ENCODE measurements at places on chromosomes 7 and 10.

DNA sequence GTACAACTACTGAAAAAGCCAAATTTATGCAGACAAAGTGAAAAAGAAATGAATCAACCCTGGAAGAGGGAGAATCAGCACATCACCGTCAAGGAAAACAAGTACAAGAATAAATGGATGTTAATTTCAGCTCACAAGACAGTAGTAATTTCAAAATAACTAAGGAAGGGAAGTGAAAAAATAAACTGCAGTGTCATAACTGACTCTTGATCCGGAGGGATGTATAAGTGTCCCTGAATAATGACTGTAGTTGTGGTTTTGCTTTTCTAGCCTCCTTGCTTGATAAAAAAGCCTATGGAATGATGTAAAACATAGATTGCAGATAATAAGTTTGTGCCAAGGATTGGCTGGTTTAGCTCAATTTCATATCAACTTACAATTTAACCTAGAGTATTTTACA, 721.1 kb upstream of the C7orf33 start:
- no peak for DNase-seq

DNA sequence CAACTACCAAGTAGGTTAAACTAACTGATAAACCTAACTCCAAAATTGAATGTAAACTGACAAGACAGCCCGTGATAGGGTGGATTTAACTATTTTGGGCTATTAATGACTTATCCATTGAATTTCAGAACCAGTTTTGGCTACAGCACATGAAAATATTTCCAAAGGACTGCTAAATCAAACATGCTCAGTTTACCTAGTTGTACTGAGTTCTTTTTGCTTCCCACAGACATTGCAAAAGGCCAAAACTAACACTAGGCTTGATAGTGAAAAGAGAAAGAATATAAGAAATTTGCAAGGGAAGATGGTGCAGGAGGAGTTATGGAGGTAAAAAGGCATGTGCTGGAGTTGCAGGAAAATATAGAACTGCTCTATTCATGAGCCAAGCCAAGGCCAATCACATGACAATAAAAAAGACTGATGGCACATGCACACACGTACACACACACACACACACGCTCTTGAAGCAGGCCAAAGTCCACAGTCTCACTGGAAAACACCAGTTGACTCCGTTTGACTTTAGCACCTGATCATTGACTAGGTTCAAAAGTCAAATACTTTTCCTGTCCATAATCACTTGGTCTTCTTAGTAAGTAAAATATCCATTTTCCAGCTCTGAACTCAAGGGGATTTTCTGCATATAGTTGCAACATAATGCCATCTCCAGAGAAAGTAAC, 76.0 kb upstream of the AGBL3 start:
- no peak for DNase-seq

DNA sequence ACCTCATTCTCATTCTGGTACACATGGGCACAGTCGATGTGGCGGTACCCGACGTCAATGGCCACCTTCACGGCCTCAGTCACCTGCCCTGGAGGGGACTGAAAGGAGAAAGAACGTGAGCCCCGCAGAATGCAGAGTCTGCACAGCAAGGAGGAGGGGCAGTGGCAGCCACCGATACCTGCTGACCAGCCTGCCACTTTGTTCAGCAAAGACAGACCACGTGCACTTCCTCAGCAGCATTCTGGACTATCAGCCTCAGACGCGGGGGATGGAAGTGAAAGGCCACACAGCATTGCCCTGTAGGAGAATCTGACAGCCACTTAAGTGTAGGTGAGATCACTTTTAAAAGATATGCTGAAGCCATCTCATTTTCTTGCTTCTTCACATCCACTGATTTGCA, 7.2 kb downstream of the AKR1B1 start:
- no peak for DNase-seq

GRCh38 chr7:30475580-30475979, 3.0 kb downstream of the NOD1 start:
- DNase-seq = no peak

- DNase-seq = no peak
Observed at GRCh38 chr10:98556061-98556460, 109.3 kb upstream of the HPS1 start.

- DNase-seq = no peak
Observed at GRCh38 chr7:143068446-143068845, 16.3 kb downstream of the OR6V1 start.

DNA sequence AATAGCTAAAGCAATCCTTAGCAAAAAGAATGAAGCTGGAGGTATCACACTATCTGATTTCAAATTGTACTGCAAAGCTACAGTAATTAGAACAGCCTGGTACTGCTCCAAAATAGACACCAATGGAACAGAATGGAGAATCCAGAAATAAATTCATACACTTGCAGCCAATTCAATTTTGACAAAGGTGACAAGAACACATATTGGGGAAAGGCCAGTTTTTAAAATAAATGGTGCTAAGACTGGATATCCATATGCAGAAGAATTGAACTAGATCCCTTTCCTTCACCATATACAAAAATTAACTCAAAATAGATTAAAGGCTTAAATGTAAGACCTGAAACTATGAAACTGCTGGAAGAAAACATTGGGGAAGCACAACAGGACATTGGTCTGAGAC, 748.5 kb downstream of the DNAJB9 start:
- DNase-seq = no peak

All from activated naive CD8-positive, alpha-beta T cell treated with anti-CD3 and anti-CD28 coated beads for 36 hours (primary cell).